ENCODE measurements at places on chromosomes 1 and 21.
A peak's percentile ranks its signal among the peaks of the same experiment; 100 is the strongest.

DNA sequence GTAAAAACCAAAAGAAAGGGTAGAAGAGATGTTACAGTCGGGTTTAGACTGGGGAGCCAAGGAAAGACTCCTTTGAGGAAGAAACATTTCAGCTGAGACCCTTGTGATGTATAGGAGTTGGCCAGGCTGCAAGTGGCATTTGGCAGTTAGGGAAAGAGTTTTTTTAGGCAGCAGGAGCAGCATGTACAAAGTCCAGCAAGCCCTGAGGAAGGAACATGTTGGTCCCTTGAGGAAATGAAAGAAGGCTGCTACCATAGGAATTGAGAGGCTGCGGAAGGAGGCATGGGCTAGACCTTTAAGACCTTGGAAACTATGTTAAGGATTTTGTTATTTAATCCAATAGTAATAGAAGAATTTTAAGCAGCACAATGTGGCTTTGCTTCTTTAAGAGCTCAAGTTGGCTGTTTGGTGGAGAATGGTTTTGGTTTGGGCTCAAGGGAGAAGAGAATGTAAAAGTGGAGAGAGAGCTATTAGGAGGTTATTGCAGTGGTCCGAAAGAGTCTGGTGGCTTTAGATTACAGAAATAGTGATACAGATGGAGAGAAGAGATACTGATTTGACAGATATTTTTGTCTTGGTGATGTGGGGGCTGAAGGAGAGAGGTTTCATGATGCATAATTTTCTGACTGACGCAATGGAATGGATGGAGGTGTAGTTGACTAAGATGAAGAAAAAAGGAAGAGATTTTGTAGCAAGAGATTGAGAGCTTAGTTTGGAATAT, 26.6 kb downstream of the SMAP2 start:
- no peak for DNase-seq

DNA sequence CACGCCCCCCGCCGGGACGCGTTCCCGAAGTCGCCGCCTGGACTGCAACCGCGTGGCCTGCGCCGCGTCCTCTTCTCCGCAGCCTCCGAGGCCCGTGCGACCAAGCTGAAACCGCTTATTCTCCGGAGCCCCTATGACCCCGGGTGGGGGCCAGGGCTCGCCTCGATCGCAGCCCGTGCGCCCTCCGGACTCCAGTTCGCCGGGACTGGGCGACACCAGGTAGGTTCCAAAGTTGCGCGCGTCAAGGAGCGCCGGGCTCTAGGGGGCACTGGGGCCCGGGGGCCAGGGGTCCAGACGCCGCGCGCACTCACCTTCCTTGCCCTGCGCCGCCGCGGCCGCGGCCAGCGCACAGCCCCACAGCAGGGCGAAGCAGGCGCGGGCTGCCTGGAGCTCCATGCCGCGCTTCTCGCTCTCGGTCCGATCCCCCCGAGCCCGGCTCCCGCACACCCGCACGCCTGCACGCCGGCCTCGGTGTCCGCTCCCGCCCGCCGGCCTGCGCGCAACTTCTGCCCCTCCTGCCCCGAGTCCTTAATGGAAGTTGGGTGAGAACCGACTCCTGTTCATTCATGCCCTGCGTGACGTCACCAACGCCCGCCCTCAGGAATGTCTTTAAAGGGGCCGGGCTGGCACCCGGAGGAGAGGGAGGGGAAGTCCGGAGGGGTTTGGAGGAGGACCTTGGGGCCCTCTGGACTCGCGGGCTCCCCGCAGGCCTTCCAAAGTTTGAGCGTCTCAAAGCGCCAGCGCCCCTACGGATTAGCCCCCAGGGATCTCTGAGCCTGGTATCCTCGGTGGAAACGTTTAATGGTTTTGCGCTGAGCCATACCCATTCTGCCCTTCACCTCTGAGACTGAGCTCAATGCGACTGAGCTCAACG, at the start of gene EPHA2:
Gene EPHA2, minus strand, starts transcription at position 533 of the 874 bp plus-strand sequence. Its CDS starts 137 bp downstream, at position 396.
- peak; percentile 21 for DNase-seq

DNA sequence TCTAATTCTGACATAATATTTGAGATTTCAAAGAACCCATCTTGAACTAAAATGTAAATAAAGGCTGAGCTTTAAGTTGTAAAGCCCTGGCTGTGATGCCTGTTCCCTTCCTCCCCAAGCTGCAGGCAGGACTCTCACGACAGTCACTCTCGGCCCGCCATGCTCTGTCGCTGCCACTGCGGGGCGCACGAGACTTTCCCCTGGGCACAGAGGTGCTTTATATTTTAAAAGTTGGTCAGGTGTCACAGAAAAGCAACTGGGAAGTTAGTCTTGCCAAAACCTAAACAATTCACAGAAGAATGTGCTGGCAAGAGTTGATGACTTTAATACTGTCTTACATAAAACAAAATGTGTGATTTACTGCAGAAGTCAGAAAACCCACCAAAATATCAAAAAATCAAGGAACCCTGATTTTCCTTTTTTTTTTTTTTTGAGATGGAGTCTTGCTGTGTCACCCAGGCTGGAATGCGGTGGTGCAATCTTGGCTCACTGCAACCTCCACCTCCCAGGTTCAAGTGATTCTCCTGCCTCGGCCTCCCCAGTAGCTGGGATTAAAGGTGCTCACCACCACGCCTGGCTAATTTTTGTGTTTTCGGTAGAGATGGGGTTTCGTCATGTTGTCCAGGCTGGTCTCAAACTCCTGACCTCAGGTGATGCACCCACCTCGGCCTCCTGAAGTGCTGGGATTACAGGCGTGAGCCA, 10.7 kb downstream of the LRRC47 start:
- no peak for DNase-seq

- DNase-seq, result no peak
These were observed 14.0 kb upstream of the PEF1 start for GRCh38 chr1:31658721-31659120.

DNA sequence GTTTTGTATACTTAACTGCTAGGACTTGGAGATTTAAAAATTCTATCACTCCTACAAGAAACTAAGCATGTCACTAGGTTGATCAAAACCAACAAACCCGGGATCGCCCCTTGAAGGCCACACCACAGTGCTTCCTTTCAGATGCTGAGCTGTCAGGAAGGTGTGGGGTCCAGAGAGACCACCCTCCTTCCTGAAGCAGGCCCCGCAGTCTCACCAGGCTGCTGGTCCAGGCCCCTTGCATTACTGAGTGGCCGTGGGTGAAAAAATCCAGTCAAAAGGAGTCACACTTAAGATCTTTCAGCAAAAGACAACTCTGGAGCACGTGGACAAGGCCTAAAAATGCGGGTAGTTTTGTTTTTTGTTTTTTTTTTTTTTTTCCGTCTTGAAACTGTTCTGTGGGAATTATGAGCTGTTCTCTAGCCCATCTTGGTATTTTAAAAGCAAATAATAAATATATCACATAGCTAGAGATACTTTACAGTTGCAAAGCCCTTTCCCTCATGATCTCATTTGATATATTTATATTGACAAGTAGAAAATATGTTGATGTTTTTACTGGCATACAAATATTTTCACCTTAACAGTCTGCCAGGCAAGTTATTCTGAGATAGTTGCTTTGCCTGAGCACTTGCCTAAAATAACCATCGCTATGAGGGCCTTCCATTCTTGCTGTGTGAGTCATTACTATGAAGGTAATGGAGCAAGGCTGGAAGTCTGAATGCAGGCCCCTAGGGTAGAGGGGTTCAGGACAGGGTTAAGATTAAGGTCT, 73.1 kb upstream of the EDEM3 start:
- DNase-seq, result no peak

- DNase-seq, result no peak
These were observed 5.7 kb upstream of the DNAH14 start for GRCh38 chr1:224923726-224924125.

DNA sequence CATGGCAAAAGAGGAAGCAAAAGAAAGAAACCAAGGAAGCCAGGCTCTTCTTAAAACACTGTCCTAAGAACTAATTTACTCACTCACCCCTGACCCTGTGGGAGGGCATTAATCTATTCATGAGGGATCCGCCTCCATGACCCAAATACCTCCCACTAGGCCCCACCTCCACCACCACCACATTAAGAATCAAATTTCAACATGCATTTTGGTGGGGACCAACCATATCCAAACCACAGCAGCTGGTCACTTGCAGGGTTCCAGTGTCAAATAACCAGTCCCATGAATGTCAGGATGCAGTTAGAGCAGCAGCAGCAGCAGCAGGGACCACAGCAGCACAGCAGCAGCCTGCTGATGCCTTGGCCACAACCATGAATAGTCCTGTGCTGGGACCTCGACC, 83.8 kb downstream of the ZC3H11B start:
- no peak for DNase-seq

DNA sequence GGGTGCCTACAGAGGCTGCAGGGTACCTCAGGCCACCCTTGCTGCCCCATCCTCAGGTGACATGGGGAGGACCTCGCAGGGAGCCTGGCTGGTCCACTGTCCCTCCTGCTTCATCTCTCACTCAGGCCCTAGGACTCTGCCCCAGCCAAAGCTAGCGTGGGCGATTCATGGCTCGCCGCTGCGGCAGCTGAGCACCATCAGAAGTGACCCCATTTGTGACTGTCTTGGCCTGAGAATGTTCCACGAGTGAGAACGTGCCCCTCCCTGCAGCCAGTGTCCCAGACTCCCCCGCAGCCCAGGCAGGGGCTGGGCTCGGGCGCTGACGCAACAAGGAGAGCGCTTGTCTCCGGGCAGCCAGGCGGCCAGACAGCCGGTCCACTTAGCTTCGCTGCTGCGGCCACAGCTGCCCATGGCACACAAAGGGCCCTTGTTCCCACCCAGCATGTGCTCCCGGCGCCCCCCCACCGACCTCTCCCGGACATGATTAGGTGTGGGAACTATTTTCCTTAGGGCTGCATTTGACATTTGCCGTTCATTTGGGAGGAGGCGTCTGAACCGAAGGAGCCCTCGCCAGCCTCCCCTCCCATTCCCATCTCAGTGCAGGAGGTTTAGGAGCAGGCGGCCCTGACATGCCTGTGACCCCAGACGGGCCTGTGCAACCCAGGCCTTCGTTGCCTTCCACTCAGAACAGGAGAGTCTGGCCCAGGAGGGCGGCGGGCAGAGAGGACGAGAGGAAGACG, 19.3 kb upstream of the POFUT2 start:
- no peak for DNase-seq

DNA sequence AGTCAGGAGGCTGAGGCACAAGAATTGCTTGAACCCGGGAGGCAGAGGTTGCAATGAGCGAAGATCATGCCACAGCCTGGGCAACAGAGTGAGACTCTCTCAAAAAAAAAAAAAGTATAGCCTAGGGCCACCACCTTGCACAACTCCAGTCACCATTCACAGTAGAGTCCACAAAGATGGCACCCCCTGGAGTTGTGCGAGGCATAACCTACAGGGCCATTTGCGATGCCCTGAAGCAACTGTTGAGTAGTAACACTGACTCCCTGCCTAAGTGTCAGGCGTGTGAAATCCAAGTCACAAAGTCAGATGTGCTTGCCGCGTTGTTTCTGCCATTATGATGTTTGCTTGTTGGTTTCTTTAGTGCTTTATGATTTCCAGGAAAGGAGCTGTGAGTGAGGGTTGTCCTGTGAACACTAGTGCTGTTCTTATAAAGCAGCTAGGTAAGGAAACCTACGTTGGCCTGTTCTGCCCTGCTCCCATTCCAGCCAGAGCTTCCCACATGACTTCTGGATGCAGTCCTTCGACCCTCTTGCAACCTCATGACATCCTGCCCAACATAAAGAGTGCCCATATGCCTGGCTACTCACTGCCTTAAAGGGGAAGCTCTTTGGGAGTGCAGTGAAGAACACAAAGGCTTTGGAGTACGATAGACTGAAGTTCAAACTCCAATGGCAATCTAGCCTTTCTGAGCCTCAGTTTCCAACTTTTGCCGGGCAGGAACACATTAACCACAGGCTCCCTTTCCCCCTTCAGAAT, 29.8 kb downstream of the FHAD1 start:
- DNase-seq, result no peak

DNA sequence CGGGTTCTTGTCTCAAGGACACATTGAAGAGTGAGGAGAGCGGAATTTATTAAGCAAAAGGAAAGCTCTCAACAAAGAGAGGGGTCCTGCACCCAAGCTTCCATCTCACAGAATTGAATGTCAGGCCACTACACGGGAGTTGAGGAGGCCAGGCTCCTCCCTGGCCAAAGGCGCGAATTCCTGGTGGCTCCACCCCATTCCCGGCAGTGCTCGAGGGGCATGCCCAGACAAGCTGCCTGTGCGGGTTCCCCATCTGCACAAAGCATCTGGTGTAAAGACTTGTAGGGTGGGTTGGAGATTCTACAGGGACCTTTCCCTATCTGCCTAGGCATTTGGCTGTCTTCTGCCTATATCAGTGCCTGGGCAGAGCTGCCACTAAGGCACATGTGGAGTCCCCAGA, 648.5 kb upstream of the PKN2 start:
- DNase-seq, result no peak

GRCh38 chr21:46079352-46080170, 18.4 kb upstream of the COL6A2 start:
- no peak for DNase-seq

DNA sequence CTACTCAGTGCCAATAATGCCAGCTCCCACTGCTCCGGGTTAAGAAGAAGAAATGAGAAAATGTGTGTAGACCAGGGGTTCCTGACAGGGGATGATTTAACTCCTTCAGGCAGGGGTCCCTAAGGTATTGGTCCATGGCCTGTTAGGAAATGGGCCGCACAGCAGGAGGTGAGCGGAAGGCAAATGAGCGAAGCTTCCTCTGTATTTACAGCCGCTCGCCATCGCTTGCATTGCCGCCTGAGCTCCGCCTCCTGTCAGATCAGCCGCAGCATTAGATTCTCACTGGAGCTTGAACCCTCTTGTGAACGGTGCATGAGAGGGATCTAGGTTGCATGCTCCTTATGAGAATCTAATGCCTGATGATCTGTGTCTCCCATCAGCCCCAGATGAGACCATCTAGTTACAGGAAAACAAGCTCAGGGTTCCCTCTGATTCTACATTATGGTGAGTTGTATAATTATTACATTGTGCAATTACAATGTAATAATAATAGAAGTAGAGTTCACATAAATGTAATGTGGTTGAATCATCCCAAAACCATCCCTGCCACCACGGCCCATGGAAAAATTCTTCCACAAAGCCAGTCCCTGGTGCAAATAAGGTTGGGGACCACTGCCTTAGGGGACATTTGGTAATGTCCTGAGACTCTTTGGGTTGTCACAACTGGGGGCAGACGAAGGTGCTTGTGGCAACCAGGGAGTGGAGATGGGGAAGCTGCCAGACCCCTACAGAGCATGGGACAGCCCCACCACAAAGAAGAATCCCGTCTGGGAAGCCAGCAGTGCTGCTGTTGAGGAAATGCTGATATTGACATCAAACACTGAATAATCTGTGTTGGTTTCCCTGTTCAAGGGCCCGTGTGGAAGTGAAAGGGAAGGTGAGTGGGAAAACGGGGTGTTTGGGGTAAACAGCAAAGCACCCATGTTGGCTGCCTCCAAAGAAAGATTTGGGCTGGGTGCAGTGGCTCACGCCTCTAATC, 60.8 kb downstream of the DHRS3 start:
- no peak for DNase-seq

DNA sequence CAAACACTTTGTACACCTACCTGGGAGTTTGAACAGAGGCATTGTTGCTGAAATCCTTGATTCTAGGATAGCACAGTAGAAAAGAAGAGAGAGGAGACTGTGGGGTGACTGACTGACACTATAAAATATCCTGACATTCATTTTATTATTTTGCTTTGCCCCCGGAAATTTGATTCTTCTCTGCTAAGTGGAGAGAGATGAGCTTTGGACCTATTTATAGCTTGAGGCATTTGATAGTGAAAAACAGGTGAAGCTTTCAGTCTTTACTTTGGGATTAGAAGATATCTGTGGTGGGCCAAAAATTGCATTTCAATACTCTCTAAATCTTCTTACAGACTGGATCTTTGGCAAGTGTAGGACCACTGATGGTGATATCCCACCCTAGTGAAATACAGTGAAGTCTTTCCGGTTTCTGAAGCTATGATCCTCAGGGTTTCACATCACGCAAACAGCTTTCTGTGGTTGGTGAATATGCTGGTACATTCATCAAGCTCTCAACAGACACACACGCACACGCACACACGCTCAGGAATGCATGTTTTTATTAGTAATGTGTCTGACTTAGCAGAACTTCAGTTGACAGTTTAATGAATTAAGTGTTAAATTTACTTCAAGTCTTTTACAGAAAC, at the start of gene AMPD1:
Gene AMPD1, minus strand, starts transcription at position 117 of the 629 bp plus-strand sequence. Its CDS starts 75 bp downstream, at position 42.
- no peak for DNase-seq
